ENCODE measurements at places on chromosomes 13 and 19. TPM values are rescaled to one million over a fixed set of nuclear protein-coding genes. Genes with fewer than 3 reads are reported as not detected.

Gene TEX26
- total RNA-seq: not detected

Gene LRG1
- under 0.01 TPM for total RNA-seq

Gene ZNF723
- total RNA-seq: not detected

Gene MYO1F
- total RNA-seq: 0.66 TPM

Gene ZNF66
- total RNA-seq: 3.3 TPM

Gene OR7A5
- total RNA-seq: not detected

Gene SUGP1
- total RNA-seq: 44.8 TPM

Gene CBY2
- not detected for total RNA-seq

Gene RFX2
- 5.7 TPM for total RNA-seq

Gene ZNF345
- total RNA-seq: 2.4 TPM

Gene XPO4
- total RNA-seq: 16.2 TPM

Gene PEAK3
- total RNA-seq: not detected

Gene PDCD5
- 62.7 TPM for total RNA-seq

Gene ZNF317
- 20.3 TPM for total RNA-seq

Gene ZNF665
- 2.6 TPM for total RNA-seq

Gene KASH5
- total RNA-seq: not detected

Gene NLRP7
- not detected for total RNA-seq

Gene KIR2DL4
- total RNA-seq: not detected

Gene EPSTI1
- 2.6 TPM for total RNA-seq

Gene KL
- not detected for total RNA-seq

Gene SMAD9
- 0.88 TPM for total RNA-seq

Gene YIPF2
- total RNA-seq: 175 TPM

Gene SIGLEC9
- 0.22 TPM for total RNA-seq

Gene SLC10A2
- total RNA-seq: not detected

Gene COX7A1
- 11.7 TPM for total RNA-seq

Gene ZNF607
- 3.4 TPM for total RNA-seq

Gene UNC13A
- 0.44 TPM for total RNA-seq

Gene PALM3
- not detected for total RNA-seq

Gene LMO7
- 123 TPM for total RNA-seq

All from placental pericyte (primary cell).